Stimulated activated CD8-positive, alpha-beta memory T cell treated with anti-CD3 and anti-CD28 coated beads, Interleukin-4, amount 100 ng/mL, for 1 hour (primary cell): ENCODE measurements at places on chromosomes 2 and 18.
A peak's percentile ranks its signal among the peaks of the same experiment; 100 is the strongest.

- DNase-seq: no peak
These were observed 107.5 kb downstream of the COLEC12 start for GRCh38 chr18:392928-393573.

- no peak for DNase-seq
These were observed 20.2 kb downstream of the RALBP1 start for GRCh38 chr18:9495465-9495864.

DNA sequence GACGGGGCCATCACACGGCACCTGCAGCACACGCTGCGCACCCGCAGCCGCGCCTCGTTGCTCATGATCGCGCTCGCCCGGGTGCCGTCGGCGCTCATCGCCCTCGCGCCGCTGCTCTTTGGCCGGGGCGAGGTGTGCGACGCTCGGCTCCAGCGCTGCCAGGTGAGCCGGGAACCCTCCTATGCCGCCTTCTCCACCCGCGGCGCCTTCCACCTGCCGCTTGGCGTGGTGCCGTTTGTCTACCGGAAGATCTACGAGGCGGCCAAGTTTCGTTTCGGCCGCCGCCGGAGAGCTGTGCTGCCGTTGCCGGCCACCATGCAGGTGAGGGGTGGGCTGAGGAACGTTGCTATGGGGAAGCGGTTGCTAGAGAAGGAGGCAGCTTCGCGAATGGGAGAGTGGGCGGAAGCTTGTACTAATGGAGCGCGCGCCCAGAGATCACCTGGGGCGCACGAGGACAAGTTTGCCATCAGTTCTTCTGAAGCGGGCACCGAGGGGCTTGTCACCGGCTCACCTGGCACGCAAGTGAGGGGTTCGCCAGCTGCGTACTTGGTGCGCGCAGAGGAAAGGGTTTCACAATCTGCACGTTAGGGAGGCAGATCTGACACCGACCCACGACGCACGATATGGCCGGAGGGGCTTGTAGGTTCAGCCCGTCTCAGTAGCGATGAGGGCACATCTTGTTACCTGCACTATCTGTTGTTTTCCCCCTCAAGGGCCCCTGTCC is 45.6 kb downstream of the DDX18 start:
- no peak for DNase-seq

GRCh38 chr2:224851811-224852210 is 135.6 kb upstream of the CCDC195 start:
- DNase-seq: no peak

DNA sequence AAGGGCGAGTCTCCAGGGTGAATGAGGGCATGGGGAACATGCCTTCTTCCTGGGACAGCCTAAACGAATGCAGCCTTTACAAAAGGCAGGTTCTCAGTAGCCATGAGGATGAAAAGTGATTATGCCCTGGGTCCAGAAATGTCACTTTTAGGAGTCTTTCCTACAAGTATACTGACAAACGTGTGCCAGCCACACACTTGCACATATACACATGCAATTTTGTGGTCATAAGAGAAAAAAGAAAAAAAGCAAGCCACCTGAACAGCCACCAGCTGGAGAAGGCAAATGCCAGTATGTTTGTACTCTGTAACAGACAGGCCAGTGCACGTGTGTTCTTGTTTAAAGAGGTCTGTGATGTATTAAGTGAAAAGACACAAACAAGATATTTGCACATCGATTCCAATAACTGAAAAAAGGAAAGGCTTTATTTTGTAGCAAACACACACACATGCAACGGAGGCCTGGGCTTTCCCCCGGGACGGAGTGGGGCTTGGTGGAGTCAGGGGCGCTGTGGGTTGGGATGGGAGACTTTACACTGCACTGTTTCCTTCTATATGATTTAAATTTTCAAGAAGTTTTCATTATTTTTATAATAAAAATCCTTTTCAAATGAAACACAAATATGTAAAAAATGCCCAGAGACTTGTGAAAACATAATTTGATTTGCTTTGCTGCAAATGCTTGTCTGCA is 108.4 kb downstream of the FAM210A start:
- DNase-seq: no peak

- DNase-seq: no peak
These were observed 9.6 kb downstream of the COL6A3 start for GRCh38 chr2:237404413-237404812.

DNA sequence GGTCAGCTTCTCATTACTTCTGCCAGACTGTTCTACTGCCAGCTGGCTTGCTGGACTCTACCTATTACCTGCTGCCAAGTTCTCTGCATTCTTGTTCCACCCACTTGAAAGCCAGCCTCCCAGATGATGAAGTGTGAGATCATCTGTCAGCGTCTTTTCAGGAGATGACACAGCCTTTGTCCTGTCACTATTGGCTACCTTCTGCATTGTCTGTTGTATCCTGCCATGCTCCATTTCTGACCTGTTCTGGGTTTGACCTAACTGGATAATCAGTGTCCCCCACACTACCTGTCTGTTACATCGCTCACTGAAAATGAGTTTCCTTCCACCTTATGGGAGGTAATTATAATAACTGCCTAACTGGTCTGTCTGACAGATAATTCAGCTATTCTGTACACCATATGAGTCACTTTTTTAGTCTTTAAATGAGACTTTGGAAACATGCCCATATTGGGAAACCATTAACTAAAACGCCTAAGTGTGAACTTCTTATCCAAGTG is 520.6 kb downstream of the METTL4 start:
- DNase-seq: no peak

DNA sequence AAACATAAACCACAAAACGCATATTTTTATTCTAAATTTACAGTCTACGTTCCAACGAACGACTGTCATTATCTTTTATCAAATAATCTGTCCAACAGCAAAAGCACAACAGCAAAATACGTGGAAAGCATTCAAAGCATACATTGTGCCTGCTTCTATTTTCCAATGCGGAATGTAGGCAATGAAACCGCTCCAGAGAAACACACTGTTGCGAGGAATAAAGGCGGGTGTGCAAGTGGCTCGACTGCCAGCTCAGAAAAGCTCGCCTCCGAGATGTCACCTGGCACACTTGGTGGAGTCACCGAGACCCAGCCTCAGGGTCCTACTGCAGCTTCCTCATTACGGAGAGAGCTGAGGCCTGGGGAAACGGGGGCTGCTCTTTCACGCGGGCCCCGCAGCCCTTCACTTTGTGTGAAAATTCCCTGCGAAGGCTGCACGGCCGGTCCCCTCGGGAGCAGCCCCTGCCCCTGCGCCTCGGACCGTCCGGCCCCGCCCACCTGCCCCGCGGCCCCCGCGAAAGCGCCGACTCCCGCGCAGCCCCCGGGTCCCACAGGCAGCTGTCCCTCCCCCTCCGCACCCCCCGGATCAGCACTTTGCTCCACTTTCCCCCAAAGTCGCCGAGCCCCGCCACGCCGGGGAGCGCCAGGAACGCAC is 752 bp downstream of the MGAT4A start:
- peak; percentile 27 for DNase-seq

GRCh38 chr18:22355598-22355997 is 62.1 kb downstream of the CTAGE1 start:
- DNase-seq: no peak

DNA sequence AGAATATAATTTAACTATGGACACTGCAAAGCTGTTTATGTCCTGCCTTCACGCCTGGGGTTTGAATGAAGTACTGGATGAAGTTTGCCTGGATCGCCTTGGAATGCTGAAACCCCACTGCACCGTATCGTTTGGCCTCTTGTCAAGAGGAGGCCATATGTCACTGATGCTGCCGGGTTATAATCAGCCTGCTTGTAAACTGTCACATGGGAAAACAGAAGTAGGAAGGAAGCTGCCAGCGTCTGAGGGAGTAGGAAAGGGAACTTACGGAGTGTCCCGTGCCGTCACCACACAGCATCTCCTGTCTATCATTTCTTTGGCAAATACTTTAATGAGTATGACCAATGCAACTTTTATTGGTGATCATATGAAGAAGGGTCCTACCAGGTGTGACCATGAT is 105.8 kb downstream of the WDR7 start:
- no peak for DNase-seq

DNA sequence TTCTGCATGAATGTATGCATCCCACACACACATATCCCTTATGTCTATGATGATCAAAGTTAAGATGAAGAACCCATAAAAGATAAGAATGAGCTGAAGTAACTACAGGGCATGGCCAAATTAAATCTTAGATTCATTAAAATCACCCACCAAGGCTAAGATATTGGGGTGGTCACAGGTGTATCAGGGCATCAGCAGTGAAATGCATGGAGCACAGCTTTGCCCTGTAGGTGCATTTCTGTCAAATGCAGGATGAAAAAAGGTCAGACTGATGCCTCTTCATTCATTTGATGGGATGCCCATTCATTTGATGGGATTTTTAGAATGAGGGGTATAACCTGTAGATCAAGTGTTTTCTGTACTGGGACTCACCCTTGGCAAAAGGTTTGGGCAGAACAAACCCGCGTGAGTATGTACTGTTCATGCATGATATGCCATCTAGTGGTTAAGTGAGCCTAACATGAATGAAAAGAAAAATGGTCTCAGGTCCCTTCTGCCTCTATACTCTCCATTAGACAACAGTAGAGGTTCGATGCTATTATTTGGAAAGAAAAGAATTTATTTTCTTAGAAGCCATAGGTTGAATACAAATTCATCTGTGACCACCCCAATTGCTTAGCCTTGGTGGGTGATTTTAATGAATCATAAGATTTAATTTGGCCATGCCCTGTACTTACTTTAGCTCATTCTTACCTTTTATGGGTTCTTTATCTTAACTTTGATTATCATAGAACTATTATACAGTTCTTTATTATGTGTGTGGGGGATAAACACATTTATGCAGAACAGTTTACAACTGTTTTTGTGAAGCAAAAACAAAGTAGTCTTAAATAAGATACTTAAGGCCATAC is 43.2 kb upstream of the NOSTRIN start:
- no peak for DNase-seq

GRCh38 chr18:36411745-36412168 is 114.2 kb downstream of the FHOD3 start:
- DNase-seq: no peak

DNA sequence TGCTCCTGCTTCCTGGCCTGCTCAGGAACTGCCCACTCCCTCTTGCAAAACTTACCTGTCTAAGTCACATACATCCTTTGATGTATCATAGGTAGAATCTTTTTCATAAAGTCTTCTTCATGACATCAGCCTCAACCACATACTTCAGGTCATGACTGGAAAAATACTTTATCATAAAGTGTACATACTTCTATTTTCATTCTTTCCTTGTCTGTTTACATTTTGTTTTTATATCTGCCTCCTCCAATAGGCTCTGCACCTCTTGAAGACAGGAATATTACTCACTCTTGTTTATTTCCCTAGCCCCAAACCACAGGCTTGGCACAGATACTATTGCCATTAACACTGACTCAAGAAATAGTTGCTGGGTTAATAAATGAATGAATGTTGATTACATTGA is 43.6 kb upstream of the ZNF804A start:
- no peak for DNase-seq

DNA sequence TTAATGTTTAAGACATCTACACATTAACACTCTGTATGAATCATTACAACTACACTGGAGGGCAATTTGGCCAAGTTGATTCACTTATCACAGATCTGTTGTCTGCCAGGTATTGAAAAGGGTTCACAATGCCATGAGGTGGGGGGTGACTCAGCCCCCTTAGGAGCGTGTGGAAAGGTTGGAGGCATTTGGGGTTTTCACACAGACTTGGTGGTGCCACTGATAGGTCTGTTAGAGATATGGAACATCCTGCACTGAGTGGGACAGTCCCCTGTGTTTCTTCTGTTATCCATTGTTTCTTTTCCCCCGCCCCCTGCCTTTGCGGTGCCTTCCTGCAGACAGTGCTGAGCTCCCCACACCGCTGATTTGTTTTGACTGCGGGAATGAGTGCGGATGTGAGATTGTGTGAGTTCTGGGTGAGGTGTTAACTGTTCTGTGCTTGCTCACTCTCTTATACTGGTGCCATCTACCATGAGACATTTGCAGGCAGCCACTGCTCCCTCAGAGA is 9.3 kb upstream of the TSN start:
- DNase-seq: no peak

DNA sequence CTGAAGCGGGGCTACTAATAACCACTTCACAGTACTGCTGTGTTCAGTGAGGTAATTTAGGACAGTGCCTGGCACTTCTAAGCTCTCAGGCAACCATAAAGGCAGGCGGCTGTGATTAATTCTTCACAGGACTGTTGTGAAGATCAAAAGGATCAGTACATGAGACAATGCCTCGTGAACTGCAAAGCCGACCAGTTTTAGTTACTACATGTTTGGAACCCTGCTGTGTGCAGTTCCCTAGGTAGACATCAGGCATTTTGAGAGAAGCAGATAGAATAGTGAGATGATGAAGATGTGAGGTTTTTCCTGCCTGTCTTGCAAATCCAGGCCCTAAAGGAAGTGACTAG is 19.1 kb downstream of the EFHD1 start:
- DNase-seq: no peak

DNA sequence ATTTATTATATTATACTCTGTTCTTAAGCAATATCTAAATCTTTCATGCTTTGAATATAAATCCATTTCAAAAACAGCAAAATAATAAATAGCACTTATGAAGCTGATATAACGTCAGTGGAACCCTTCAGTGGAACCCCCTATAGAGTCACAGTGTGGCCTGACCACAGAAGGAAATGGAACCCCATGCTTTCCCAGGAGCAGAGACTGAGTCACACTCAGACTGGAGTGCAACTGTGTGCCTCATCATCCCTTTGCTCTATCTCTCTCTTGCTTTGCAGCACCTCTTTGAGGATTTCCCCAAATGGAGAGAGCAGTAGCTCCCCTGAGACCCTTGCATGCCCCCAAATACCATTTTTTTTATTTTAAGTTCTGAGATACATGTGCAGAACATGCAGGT is 13.1 kb downstream of the NXPH2 start:
- DNase-seq: no peak

DNA sequence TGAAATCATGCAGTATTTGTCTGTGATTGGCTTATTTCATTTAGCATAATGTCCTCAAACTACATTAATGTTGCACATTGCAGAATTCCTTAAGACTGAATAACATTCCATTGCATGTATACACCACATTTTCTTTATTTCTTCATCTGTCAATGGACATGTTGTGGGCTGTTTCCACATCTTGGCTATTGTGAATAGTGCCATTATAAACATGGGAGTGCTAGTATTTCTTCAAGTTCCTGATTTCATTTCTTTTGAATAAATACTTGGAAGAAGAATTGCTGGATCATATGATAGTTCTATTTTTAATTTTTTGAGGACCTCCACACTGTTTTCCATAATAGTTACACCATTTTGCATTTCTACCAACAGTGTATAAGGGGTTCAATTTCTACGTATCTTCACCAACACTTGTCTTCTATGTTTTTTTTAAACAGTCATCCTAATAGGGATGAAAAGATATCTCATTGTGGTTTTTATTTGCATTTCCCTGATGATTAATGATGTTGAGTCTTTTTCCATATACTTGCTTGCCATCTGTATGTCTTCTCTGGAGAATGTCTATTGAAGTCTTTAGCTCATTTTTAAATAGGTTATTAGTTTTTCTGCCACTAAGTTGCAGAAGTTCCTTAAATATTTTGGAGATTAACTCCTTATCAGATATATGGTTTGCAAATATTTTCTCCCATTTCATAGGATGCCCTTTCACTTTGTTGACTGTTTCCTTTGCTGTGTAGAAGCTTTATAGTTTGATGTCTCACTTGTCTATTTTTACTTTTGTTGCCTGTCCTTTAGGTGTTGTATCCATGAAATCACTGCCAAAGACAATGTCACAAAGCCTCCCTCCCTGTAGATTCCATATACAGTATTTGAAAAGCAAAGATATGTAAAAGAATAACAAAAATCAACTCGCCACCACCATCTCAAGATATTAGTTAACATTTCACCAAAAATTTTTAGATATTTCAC is 14.6 kb downstream of the FBXO11 start:
- no peak for DNase-seq

GRCh38 chr18:30376515-30376914 is 666.0 kb downstream of the DSC3 start:
- no peak for DNase-seq
